Colonic mucosa (tissue), 4 donors: ENCODE measurements at places on chromosomes 5 and 9. TPM values are rescaled to one million over a fixed set of nuclear protein-coding genes. Genes with fewer than 3 reads are reported as not detected.

- H3K27ac ChIP-seq: no peak overlapping the region
- no peak overlapping the region for H3K4me3 ChIP-seq
- no peaks in the 10 kb centered on the region for H3K4me1 ChIP-seq
- no peaks in the 10 kb centered on the region for H3K27me3 ChIP-seq
- peak; percentile 21 for DNase-seq
These were observed 82.3 kb upstream of the TLE4 start for GRCh38 chr9:79489261-79490000.

- H3K27ac ChIP-seq: peak overlapping the region; percentile 5
- peaks cover 3% of the 10 kb centered on the region for H3K4me1 ChIP-seq
- peak overlapping the region; percentile 91 for H3K4me3 ChIP-seq
- peaks cover 42% of the 10 kb centered on the region for H3K36me3 ChIP-seq
- H3K27me3 ChIP-seq: no peaks in the 10 kb centered on the region
- peak; percentile 11 for DNase-seq
These were observed 4.1 kb downstream of the IRF1 start for GRCh38 chr5:132486318-132487094.

CARTPT gene
- total RNA-seq: 2.4 TPM

LIFR gene
- 7.0 TPM for total RNA-seq

DNA sequence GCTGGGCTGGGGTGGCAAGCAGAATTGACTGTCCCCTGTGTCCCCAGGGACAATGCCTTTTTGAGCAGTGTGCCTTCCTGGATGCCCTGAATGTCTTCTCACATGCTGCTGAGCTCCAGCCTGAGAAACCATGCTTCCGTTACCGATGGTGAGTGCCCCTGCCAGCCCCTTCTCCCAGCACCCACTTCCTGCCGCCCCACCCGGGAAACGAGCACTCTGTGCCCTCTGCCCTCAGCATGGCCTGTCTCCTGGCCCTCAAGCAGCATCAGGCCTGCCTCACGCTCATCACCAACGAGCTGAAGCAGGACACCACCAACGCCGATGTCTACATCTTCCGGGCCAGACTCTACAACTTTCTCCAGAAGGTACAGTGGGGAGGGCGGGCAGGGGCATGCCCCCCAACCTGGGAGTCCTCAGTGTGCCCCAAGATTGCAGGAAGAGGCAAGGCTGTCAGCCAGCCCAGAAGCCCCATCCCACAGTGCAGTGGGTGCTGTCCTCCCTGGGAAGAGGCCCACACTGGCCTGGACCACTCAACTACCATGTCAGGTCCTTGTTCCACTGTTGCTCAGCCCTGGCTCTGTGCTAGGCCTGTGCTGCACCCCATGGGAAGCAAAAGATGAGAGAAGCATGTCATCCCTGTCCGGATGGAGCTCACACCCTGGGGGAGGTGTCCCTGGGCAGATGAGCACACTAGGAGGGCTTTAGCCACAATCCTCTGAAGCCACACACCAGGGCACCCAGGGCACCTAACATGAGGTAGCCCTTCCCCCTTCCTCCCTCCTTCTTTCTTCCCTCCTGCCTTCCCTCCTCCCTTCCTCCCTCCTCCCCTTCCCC, 4.4 kb downstream of the TTC16 start:
- H3K4me1 ChIP-seq: peaks cover 4% of the 10 kb centered on the region
- H3K27me3 ChIP-seq: no peaks in the 10 kb centered on the region
- no peak for DNase-seq
- no peak overlapping the region for H3K4me3 ChIP-seq

- no peaks in the 10 kb centered on the region for H3K27me3 ChIP-seq
- no peak for DNase-seq
- no peak overlapping the region for H3K27ac ChIP-seq
These were observed 101.8 kb upstream of the MAST4 start for GRCh38 chr5:66494437-66494836.

GRCh38 chr9:70880535-70880934, 240.9 kb downstream of the TRPM3 start:
- no peaks in the 10 kb centered on the region for H3K27me3 ChIP-seq
- H3K36me3 ChIP-seq: no peaks in the 10 kb centered on the region
- no peak overlapping the region for H3K4me3 ChIP-seq
- DNase-seq: no peak
- H3K27ac ChIP-seq: no peak overlapping the region
